ENCODE measurements at places on chromosomes 4 and X. TPM values are rescaled to one million over a fixed set of nuclear protein-coding genes. Genes with fewer than 3 reads are reported as not detected.

GRCh38 chr4:139629436-139630125 is 36.0 kb upstream of the MGST2 start:
- H3K27ac ChIP-seq = no peak overlapping the region
- peaks cover 33% of the 10 kb centered on the region for H3K27me3 ChIP-seq
- H3K36me3 ChIP-seq = no peaks in the 10 kb centered on the region
- H3K4me3 ChIP-seq = no peak overlapping the region

GRCh38 chr4:24180586-24180985 is 290.7 kb upstream of the PPARGC1A start:
- H3K27ac ChIP-seq = no peak overlapping the region
- no peak overlapping the region for H3K4me3 ChIP-seq
- no peaks in the 10 kb centered on the region for H3K36me3 ChIP-seq
- no peaks in the 10 kb centered on the region for H3K4me1 ChIP-seq

GRCh38 chr4:22471999-22472461 is 43.8 kb downstream of the ADGRA3 start:
- DNase-seq = no peak
- no peaks in the 10 kb centered on the region for H3K36me3 ChIP-seq
- H3K27ac ChIP-seq = no peak overlapping the region

GRCh38 chr4:87516683-87517082 is 12.5 kb downstream of the SPARCL1 start:
- H3K27me3 ChIP-seq = peaks cover 6% of the 10 kb centered on the region
- no peak for DNase-seq
- H3K4me3 ChIP-seq = no peak overlapping the region
- H3K36me3 ChIP-seq = no peaks in the 10 kb centered on the region
- no peaks in the 10 kb centered on the region for H3K4me1 ChIP-seq

DNA sequence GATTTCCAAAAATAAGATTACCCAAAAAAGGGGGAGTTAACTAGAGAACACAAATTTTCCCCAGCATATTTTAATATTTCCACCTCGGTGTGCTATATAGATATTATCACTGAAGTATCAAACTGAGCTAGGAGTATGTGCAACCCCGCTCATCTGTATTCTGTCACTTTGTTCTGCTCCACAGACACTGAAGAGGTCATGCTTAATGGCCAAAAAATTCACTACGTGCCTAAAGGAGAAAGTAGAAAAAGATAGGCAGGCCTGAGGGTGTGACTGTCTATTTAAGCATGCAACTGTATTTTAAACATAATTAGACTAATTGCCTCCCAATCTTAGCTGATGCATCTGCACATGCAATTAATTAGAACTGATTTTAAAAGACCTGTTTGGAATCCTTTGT is 24.5 kb downstream of the SH3RF1 start:
- no peak overlapping the region for H3K4me3 ChIP-seq
- no peak overlapping the region for H3K27ac ChIP-seq
- no peaks in the 10 kb centered on the region for H3K36me3 ChIP-seq

DNA sequence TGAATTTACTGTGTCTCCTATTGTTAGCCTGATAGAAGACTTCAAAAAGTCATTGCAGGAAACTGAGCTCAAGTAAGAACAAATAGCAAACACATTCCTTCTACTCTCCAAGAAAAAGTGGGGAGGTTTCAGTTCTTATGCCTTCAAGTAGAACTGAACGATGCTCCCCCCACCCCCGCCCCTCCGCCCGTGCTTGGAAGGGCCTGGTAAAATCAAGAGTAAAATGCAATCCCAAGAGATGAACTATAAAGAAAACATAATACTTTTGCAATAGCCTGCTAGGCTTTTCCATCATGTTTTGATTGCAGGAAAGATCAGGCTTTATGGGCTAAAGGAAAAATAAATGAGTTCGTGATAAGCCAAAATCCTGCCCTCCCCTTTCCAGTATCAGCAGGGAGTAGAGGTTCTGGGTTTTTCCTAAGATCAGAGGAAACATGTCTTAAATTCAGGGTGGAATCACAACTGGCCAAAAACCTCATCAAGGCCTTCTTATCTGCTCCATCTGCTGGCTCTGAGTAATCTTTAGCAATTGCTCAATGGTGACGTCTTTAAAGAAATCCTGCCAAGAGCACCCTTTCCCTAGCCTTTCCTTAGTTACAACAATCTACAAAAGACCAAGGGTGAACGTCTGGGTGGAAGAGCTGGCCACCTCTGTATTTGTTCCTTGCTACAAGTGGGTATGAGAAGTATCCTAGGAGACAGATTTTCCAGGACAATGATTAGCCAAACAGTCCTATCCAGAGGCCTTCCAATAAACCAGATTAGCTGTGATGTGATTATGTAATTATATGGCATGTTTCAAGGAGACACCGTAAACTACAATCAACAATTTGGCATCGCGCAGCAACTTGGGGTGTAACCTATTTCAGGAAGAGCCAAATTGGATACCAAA is 66.3 kb upstream of the FAM9C start:
- no peak for DNase-seq
- H3K4me3 ChIP-seq = no peak overlapping the region
- no peak overlapping the region for H3K27ac ChIP-seq
- peaks cover 7% of the 10 kb centered on the region for H3K4me1 ChIP-seq

- no peaks in the 10 kb centered on the region for H3K27me3 ChIP-seq
- DNase-seq = no peak
- H3K27ac ChIP-seq = no peak overlapping the region
- no peaks in the 10 kb centered on the region for H3K4me1 ChIP-seq
- H3K36me3 ChIP-seq = no peaks in the 10 kb centered on the region
Observed at GRCh38 chrX:97907791-97908190, 1024.1 kb downstream of the RPA4 start.

DNA sequence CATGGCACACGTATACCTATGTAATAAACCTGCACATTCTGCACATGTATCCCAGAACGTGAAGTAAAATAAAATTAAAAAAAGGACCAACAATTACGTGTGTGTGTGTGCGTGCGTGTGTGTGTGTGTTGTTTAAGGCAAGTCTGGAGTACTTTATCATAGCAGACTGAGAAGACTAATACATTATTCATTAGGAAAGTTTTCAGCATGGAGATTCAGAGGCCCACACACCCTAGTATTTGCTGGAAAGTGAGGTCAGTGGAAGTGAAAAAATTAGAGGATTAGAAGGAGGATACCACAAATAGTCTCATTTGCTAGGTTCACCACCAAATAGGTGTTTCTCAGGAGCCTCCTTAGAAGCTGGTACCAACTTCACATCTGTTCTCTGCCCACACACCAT is 457.1 kb upstream of the CPEB2 start:
- H3K36me3 ChIP-seq = no peaks in the 10 kb centered on the region
- no peak overlapping the region for H3K4me3 ChIP-seq
- no peak overlapping the region for H3K27ac ChIP-seq
- DNase-seq = no peak
- no peaks in the 10 kb centered on the region for H3K4me1 ChIP-seq
- no peaks in the 10 kb centered on the region for H3K27me3 ChIP-seq

GRCh38 chr4:140080883-140081282 is 73.1 kb downstream of the MAML3 start:
- H3K27ac ChIP-seq = no peak overlapping the region
- H3K36me3 ChIP-seq = peaks cover 3% of the 10 kb centered on the region
- H3K4me1 ChIP-seq = peaks cover 23% of the 10 kb centered on the region
- peaks cover 9% of the 10 kb centered on the region for H3K27me3 ChIP-seq
- no peak for DNase-seq
- no peak overlapping the region for H3K4me3 ChIP-seq

DNA sequence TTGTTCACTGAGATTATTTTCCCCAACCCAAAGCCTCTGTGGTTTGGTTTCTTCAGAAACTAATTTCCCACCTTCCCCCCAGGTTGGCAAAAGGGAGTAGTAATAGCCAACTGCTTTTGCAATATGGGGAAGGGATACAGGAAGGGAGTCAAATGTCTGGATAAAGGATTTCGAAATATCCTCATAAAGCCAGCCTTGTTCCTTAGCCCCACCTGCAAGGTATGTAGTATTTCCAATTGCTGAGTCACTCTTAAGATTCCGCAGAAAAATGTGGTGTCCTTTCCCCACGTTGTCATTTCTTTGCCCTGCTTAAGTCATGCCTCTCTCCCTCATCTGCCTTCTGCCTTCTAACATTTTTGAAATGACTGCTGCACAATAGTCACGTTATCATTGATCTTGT is 138.8 kb upstream of the DCAF8L1 start:
- no peak overlapping the region for H3K27ac ChIP-seq
- H3K4me1 ChIP-seq = no peaks in the 10 kb centered on the region

The NEXMIF gene
- 0.28 TPM for total RNA-seq
